ENCODE measurements at places on chromosomes 12 and 14.

GRCh38 chr14:72129291-72129690 is 197.1 kb downstream of the RGS6 start:
- H3K27ac ChIP-seq: no peak overlapping the region
- H3K4me1 ChIP-seq: peaks cover 3% of the 10 kb centered on the region
- H3K27me3 ChIP-seq: peaks cover 9% of the 10 kb centered on the region
- H3K4me3 ChIP-seq: no peak overlapping the region
- H3K36me3 ChIP-seq: peaks cover 1% of the 10 kb centered on the region
- no peak for DNase-seq

DNA sequence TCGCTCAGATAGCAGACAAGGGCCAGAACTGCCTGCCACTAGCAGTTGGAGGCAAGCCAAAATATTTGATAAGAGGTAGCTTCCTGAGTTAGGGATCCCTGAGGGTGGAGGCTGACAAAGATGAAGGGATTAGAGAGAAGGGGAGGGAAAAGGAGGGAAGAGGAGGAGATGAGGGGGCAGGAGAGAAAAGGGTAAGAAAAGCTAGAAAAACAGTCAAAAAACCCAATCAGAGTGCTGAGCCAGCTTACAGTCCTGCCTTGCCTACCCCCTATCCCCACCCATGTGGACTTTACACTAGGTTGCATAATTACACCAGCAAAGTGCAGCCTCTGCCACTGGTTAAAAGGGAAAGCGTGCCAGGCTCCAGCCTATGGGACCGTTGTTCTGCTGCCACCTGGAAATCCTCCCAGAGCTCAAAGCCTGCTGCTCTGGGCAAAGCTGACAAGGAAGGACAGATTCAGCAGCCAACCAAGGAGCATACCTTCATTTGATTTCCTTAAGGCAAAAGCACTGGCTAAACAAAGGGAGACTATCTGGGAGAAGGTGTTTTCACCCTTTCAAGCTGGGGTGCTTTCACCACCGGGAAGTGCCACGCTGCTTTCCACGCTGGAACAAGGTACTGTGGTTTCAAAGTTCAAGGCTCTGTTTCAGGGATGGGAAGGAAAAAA is 3.8 kb upstream of the NUMB start:
- no peak for DNase-seq
- no peaks in the 10 kb centered on the region for H3K27me3 ChIP-seq
- H3K4me3 ChIP-seq: no peak overlapping the region

DNA sequence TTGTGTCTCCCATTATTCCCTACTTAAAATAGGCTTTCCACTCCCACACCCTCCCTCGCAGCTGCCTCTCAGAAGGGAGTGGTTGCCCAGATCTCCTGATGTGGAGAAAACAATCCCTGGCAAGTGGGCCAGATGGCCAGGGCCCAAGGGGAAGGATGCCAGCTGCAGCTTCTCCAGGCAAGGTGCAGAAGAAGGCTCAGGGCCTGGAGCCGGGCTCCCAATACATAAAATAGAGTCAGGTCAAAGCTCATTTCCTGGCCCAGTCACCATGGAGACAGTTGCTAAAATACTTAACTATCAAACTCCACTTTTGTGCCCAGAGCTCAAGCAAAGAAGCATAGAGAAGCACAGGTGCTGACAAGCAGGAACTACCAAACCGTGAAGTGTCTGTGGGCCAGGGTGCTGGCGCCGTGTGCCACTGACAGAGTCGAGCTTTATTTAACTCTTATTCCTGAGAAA is 45.7 kb upstream of the ITPR2 start:
- no peak for DNase-seq
- H3K27ac ChIP-seq: peak overlapping the region; percentile 26
- H3K27me3 ChIP-seq: no peaks in the 10 kb centered on the region

- H3K36me3 ChIP-seq: no peaks in the 10 kb centered on the region
- H3K27ac ChIP-seq: no peak overlapping the region
- no peak overlapping the region for H3K4me3 ChIP-seq
- DNase-seq: no peak
- H3K4me1 ChIP-seq: peaks cover 9% of the 10 kb centered on the region
These were observed 419.7 kb downstream of the ADAMTS20 start for GRCh38 chr12:43132291-43132690.

GRCh38 chr12:68538726-68539614 is 71.7 kb upstream of the RAP1B start:
- no peaks in the 10 kb centered on the region for H3K27me3 ChIP-seq
- no peak overlapping the region for H3K4me3 ChIP-seq
- DNase-seq: no peak
- peaks cover 2% of the 10 kb centered on the region for H3K36me3 ChIP-seq

DNA sequence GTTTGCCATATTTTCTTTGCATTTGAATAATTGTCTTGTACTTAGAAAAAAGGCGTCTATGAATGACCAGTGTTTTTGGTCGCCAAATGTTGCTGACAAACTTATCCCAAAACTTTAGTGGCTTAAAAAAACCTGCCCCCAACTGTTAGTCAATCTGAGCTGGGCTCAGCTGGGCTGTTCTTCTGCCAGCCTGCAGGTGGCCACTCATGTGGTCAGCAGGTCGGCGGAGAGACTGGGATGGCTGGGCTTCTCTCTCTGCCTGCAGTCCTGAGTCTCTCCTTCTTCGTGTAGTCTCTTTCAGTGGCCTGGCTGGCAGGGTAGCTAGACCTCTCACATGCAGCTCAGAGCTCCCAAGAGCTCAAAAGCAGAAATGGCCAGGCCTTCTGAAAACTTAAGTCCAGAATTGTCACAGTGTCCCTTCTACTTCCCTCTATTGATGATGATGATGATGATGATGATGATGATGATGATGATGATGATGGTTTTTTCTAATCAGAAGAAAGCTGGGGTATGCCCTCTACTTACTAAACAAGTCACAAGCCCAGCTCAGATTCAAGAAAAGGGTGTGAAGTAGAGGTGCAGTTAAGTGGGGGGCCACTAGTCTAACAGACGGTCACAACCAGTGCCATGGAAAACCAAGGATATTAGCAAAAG is 87.9 kb downstream of the PTPN11 start:
- H3K36me3 ChIP-seq: peaks cover 40% of the 10 kb centered on the region
- H3K27ac ChIP-seq: no peak overlapping the region
- H3K4me3 ChIP-seq: no peak overlapping the region

DNA sequence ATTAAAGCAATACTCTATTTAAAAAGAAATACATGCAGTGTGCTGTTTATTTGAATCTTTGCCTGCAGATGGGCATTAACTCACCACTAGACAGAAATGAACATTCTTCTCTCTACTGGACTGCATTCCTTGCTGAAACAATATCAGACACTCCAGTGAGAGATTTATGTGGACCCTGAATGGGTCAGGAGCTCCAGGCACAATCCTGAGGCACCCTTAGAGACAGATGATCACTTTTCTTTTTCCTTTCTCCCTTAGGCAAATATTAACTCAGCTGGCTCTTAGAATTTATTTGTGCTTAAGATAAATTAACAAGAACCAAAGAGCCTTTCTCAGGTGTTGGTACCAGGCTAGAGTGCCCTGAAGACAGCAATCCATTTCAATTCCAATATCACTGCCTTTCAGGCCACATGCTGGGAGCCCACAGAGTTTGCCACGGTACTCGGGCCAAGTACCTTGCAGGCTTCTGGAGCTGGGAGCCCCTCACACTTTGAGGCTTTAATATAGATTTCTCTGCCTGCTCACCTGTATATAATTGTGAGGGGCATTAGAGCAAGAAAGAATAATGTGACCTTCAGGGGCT is 173.0 kb downstream of the EMP1 start:
- H3K4me1 ChIP-seq: peaks cover 29% of the 10 kb centered on the region
- no peak for DNase-seq
- peaks cover 34% of the 10 kb centered on the region for H3K27me3 ChIP-seq
- peak overlapping the region; percentile 58 for H3K27ac ChIP-seq

GRCh38 chr12:65673156-65673690 is 151.1 kb upstream of the HMGA2 start:
- H3K27me3 ChIP-seq: no peaks in the 10 kb centered on the region
- no peak overlapping the region for H3K27ac ChIP-seq
- peaks cover 2% of the 10 kb centered on the region for H3K4me1 ChIP-seq
- no peak for DNase-seq

DNA sequence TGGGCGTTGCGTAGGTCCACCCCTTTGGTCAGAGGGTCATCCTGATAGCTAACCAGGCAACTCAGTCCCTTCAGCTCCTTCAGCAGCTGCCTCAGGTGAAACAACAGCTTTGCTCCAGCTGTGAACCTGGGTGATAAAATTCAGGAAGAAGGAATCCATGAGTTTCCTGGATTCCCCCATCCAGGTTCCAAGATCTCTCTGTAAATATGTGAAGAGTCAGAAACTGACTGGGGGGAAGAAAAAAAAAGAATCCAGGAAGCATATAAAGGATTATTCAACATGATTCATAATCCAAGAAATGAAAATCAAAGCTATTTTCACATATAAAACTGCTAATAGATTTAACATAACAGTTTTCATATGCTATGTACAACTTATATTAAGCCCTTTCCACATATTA is 8.6 kb downstream of the STAT2 start:
- no peak overlapping the region for H3K4me3 ChIP-seq
- no peak overlapping the region for H3K27ac ChIP-seq
- DNase-seq: no peak
- H3K27me3 ChIP-seq: no peaks in the 10 kb centered on the region

GRCh38 chr12:113235976-113236375 is 14.7 kb downstream of the TPCN1 start:
- H3K36me3 ChIP-seq: peaks cover 6% of the 10 kb centered on the region
- H3K4me1 ChIP-seq: peaks cover 23% of the 10 kb centered on the region
- no peaks in the 10 kb centered on the region for H3K27me3 ChIP-seq
- H3K27ac ChIP-seq: peak overlapping the region; percentile 41

- H3K27me3 ChIP-seq: peaks cover 64% of the 10 kb centered on the region
- DNase-seq: no peak
- peaks cover 9% of the 10 kb centered on the region for H3K36me3 ChIP-seq
- H3K4me1 ChIP-seq: peaks cover 48% of the 10 kb centered on the region
- peak overlapping the region; percentile 84 for H3K4me3 ChIP-seq
These were observed 928 bp downstream of the TBX3 start for GRCh38 chr12:114682785-114683708.

DNA sequence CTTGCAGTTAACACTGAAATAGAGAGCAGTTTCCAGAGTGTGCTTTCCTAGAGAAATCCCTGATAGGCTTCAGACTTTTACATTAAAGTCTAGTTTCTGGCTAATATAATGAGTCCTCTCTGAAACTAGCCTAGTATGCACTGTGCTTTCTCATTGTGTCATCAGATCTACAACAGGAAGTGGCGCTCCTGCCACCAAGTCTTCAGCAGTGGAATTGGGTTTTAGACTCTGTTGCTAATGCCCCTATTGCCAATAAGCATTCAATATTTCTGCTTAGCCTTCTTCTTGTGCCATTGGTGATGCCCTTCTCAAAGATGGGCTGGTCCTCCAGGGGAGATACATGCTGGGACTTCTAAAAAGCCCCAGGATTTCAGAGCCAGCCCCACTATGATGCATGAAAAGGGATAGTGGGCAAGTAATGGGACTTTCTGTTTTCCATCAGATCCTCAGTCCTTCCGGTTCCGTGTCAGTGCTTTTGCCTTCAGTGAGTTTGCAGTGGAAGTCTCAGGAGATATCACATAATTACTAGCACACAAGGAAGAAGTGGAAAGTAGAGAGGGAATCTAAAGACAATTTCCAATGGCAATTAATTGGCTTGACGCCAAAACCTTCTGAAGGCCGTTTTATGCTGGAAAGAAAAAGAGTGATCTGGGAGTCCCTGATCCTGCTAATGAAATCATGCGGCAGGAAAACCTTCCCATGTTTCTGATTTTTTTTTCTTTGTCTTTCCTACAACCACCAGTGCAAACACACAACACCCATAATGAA is 50.0 kb downstream of the SSPN start:
- H3K4me3 ChIP-seq: no peak overlapping the region
- H3K27ac ChIP-seq: no peak overlapping the region
- peaks cover 2% of the 10 kb centered on the region for H3K36me3 ChIP-seq

DNA sequence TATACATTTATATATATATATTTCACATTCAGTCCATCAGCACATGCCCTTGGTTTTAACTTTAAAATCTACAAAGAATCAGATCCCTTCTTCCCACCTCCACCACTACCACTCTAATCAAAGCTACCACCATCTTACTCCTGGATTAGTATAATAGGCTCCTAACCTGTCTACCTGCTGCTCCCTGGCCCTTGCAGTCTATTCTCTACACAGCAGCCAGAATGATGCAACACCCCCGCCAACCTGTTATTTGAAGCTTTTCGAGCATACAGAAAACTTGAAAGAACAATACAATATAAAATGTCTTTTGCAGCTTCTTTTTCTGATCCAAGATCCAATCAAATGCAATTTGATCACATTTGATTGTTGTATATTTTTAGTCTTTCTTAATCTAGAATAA is 165.9 kb upstream of the HMGA2 start:
- H3K4me3 ChIP-seq: no peak overlapping the region
- H3K27ac ChIP-seq: no peak overlapping the region
- peaks cover 14% of the 10 kb centered on the region for H3K4me1 ChIP-seq

- H3K4me3 ChIP-seq: no peak overlapping the region
- H3K27me3 ChIP-seq: no peaks in the 10 kb centered on the region
- no peaks in the 10 kb centered on the region for H3K4me1 ChIP-seq
- no peak overlapping the region for H3K27ac ChIP-seq
- DNase-seq: no peak
- H3K36me3 ChIP-seq: no peaks in the 10 kb centered on the region
These were observed 407.9 kb upstream of the ATXN7L3B start for GRCh38 chr12:74129702-74130101.

DNA sequence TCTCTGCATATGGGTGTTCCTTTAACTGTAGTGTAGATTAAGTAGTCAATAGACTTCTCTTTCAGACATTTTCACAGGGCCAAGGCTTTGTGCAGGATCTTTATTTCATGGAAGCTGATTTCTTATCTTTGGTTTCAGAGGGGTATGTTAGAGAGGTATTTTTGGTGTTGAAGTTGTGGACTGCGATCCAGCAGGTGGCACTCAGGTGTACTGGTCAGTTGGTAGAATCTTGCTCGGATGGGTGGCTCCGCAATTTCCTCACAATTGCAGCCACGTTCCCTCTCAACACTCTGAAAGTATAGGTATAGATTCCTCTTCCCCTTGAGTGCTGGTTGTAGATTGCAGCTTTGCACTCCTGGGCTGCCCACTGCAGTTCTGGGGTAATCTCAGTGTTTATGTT is 44.3 kb downstream of the OSBPL8 start:
- H3K4me1 ChIP-seq: no peaks in the 10 kb centered on the region
- H3K27ac ChIP-seq: no peak overlapping the region
- peaks cover 21% of the 10 kb centered on the region for H3K36me3 ChIP-seq
- DNase-seq: no peak

- H3K36me3 ChIP-seq: no peaks in the 10 kb centered on the region
- no peak overlapping the region for H3K4me3 ChIP-seq
- H3K4me1 ChIP-seq: no peaks in the 10 kb centered on the region
- H3K27me3 ChIP-seq: peaks cover 36% of the 10 kb centered on the region
- peak overlapping the region; percentile 35 for H3K27ac ChIP-seq
These were observed 1098.7 kb downstream of the BCL11B start for GRCh38 chr14:98173305-98173704.

GRCh38 chr14:91649930-91650329 is 82.0 kb downstream of the CATSPERB start:
- H3K4me3 ChIP-seq: no peak overlapping the region
- no peak overlapping the region for H3K27ac ChIP-seq
- H3K4me1 ChIP-seq: peaks cover 7% of the 10 kb centered on the region
- no peaks in the 10 kb centered on the region for H3K27me3 ChIP-seq
- H3K36me3 ChIP-seq: peaks cover 6% of the 10 kb centered on the region

Measured in progenitor cell of endocrine pancreas (in vitro differentiated cells).